ENCODE measurements at places on chromosomes 11 and 22.

DNA sequence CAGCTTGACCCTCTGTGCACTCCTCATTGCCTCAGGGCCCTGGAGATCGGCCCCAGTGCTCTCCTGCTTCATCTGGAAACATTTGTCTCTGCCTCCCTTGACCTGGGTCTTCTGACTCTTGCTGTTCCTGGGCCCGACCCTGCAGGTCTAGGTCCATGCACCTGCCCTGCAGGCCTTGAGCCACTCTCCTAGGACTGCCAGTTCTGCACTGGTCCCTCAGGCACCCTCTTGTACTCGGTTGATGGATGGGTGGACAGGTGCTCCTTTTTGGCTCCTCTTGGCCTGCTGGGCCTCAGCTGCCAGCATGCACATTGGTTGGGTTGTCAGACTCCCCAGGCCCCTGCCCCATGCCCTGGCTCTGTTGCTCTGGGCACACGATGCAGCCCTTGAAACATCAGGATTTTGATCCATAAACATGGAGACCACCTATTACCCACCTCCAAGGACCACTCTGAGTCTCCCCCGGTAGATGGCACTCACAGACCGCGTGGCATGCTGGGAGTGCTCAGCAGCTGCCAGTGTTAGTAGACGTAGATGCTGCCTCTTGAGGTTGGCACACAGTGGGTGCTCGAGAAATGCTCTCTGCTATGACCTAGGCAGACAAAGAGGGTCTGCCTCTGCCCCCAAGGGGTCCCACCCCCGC, 20.2 kb upstream of the ACR start:
- DNase-seq, result no peak

DNA sequence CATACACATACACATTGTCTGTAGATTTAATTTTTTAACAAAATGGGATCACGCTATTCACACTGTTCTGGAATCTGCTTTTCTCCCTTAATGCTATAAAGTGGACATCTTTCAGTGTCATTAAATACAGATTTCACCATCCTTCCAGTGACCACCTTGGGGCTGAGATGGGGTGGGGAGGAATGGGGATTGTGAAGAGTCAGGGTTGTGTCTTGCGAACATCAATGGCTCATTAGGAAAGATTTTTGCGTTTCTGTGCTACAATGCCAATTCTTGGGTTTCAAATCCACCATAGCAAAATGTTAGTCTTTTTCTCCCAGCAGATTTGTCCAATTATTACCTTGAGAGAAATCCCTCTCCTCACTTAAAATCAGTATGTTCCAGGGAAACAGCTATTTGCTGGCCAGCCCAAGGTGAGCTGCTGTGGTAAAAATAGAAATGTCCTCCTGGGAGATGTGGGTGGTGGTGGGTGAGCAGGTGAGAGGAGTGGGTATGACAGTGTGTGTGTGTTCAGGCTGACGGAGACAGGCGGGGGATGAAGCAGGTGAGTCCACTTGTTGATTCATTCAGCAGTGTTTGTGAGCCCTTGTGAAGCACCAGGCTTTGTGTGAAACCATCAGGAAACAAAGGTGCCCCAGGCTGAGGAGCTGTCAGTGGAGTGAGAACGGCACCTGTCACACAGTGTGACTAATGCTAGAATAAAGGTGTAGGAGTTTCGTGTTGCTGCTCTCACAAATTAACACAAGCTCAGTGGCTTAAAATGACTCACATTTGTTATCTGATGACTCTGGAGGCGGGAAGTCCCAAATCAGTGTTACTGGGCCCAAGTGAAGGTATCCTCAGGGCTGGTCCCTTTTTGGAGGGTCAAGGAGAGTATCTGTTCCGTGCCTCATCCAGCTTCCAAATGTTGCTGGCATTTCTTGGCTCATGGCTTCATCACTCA, 1.7 kb upstream of the CBX6 start:
- DNase-seq, result peak; percentile 30

DNA sequence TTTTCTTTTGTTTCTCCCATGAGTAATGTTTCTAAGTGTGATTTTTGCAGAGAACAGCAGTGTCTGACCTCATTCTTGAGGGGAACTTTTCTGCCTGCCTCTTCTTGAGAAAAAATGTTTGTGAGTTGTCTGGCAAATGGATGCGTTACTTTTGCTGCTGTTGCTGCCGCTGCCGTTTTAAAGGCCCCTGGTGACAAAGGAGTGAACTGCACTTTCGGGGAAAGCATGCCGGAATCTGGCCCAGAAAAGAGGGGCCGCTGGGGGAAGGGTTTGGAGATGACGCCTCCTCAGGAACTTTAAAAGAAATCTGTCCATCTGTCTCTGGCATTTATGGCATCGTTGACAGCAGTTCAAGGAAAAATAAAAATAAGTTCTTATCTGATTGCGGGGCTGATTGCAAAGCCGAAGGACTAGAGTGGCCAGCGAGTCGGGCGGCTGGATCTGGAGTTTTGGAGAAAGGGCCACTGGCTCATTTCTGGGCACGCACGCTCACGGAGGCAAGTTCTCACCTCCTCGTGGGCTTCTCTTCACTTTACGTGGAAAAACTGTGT, 16.5 kb downstream of the ZBTB16 start:
- no peak for DNase-seq

- no peak for DNase-seq
Measured at GRCh38 chr22:33598821-33599220, 321.5 kb downstream of the LARGE1 start.

DNA sequence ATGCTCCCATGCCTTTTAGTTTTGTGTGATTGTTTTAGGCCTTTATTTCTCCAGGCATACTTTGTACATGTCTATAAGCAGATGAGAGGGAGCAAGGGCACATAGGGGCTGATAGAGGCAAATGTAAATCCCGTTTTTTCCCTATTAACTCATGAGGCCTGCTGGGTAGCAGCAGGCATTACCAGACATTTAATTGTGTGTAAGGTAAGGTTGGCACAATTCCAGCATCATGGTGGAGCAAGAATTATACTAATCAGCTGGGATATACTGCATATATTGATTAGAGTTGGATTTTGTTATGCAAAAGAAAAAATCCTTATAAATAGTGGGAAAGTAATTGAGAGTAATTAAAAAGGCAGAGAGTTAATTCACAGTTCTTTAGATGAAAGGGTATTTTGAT, 12.2 kb downstream of the FAT3 start:
- no peak for DNase-seq

DNA sequence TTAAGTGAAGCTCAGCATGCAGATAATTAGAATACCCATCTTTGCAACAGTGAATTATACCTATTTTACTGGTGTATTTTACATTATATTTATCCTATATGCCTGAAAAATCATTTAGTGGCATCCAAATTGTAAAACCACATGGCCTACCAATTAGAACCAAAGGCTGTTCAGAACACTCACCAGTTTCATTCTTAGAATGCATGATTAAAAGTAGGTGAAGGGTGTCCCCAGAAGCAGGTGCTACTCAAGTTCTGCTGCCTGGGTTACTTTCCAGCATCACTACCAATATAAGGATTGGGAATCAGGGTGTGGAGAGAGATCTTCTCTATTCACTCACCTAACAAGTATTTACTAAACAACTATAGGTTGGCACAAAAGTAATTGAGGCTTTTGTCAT, 103.3 kb downstream of the SGSM3 start:
- DNase-seq, result no peak

GRCh38 chr11:46527591-46528130, 66.2 kb downstream of the AMBRA1 start:
- no peak for DNase-seq

GRCh38 chr11:119726150-119726553, 2.8 kb downstream of the NECTIN1 start:
- no peak for DNase-seq

DNA sequence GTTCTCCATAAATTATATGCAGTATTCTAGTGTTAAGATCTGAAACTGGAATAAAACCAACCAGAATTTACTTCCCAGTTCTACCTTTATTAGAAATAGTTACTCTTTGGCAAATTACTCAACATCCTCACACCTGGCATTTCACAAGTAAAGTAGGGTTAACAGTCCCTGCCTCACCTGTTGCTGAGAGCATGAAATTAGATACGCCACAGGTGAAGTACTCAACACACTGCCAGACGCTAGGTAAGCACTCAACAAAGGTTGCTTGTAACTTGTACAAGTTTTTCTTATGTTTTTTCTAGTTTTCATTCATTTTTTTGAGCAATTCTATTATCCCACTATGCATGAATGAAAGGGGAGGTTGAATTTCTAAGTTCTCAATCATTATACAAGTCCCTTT, 267.6 kb upstream of the ARHGAP42 start:
- no peak for DNase-seq

GRCh38 chr22:41834005-41834944, 1.4 kb downstream of the SREBF2 start:
- no peak for DNase-seq

DNA sequence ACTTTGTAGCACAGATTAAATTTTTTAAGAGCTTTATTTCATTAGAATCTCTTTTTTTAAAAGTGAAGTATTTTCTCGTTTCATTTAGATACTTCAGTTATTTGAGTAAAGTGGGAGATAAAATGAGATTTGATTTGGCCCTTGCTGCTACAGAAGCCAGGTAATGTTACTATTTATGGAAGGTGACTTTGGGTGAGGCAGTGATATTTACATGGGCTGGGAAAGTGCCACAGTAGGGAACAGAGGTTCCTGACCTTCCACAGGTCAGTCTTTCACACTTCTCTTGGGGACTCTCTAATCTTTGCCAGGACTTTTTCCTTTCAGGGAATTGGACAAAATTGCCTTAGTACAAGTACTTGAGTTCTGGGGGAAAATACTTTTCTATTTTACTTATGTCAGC, 20.4 kb downstream of the CTR9 start:
- no peak for DNase-seq

- no peak for DNase-seq
Measured at GRCh38 chr11:79918846-79919245, 478.0 kb upstream of the TENM4 start.

DNA sequence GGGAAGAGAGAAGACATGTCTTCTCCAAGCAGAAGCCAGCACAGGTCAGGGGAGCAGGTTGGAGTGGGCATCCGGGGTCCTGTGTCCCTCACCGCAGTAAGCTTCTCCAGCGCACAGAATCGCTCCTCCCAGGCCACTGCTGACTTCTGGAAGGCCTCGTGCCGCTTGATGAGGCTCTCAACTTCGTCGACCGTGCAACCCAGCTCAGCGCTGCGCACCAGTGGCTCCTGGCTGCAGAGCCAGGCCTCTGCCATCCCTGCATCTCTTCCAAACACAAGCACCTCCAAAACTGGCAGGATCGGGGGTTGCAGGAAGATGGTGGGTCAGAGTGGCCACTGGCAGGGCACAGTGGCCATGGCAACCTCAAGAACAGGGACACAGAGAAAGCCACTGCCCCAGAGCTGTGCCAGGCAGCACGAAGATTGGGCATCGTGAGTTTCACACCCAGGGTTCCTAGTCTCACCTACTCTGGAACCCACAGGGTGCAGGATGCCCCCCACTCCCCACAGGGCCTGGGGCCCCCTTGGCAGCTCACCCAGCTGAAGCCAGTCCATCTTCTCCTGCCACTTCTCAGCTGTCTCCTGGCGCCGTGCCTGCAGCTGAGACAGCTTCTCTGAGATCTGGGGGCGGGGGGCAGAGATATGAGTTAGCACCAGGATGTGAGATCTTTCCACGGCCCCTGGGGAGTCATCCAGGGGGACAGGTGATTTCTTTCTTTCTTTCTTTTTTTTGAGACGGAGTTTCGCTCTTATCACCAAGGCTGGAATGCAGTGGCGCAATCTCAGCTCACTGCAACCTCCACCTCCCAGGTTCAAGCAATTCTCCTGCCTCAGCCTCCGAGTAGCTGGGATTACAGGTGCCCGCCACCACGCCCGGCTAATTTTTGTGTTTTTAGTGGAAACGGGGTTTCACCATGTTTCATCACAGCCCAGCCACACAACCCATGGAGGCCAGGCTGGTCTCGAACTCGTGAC, 11.2 kb upstream of the RBM4B start:
- DNase-seq, result no peak

GRCh38 chr11:83956119-83956697, 670.0 kb upstream of the CCDC90B start:
- no peak for DNase-seq

- DNase-seq, result no peak
Measured at GRCh38 chr22:31253949-31254348, 38.3 kb downstream of the PIK3IP1 start.

- no peak for DNase-seq
Measured at GRCh38 chr11:88861618-88862017, 204.2 kb downstream of the GRM5 start.

GRCh38 chr22:45211848-45212247, 28.8 kb downstream of the KIAA0930 start:
- DNase-seq, result no peak

- DNase-seq, result no peak
Measured at GRCh38 chr11:18452927-18453326, 2.7 kb upstream of the LDHAL6A start.

- no peak for DNase-seq
Measured at GRCh38 chr11:20056950-20057943, 103.0 kb downstream of the DBX1 start.

DNA sequence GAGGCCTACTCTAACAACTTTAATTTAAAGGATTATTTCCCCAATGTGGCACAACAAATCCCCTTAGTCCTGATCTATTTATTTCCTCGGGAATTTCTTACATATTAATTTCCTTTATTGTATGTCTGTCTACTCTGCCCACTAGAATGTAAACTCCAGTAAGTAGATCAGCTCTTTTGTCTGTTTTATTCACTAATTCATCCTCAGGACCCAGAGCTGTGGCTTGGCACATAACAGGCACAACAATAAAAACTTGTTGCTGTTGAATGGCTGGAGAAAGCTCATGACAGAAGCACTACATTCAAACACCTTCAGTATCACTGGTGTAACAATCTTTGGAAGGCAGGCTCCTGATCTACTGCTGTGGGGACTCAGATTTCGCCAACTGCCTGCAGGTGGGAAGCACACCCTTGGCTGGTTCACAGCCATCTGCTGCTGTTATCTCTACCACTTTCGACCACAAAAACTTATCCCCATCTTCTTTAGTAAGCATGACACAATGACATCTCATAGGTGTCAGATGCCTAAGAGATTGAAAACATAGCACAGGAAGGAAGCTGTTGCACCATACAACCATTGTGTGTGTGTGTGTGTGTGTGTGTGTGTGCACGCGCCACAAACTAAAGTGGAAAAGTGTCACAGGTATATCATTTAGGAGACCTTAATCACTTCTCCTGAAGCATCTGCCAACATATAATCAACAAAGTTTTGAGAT, 11.9 kb downstream of the HIRA start:
- no peak for DNase-seq

DNA sequence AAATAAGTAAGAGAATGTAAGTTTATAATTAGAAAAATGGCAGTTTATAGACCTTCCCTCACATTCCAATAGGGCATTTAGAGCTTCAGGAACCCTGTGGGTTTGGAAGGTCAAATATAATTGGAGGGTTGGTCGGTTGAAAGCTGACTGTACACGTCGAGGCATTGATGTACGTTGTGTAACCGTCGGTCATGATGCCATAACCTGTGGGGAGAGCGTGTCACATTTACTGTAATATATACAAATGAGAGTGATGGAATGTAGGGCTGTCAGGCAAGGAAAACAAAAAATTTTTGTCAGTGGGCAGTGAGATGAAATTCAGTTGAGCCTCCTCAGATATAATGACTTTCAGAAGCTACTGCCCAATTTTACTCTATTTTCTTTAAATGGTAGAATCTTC, 88.5 kb downstream of the ARL14EP start:
- DNase-seq, result no peak

- DNase-seq, result no peak
Measured at GRCh38 chr11:20310596-20311394, 52.7 kb upstream of the HTATIP2 start.
